Right atrium auricular region (tissue), 2 donors: ENCODE measurements at places on chromosomes 5 and 9. TPM values are rescaled to one million over a fixed set of nuclear protein-coding genes. Genes with fewer than 3 reads are reported as not detected.

NME5 gene
- 3.8 TPM for total RNA-seq

PCA3 gene
- not detected for total RNA-seq

SPAAR gene
- 6.3 TPM for total RNA-seq

DDX4 gene
- total RNA-seq = not detected

SREK1 gene
- 26.3 TPM for total RNA-seq

ECM2 gene
- 7.3 TPM for total RNA-seq

LRRTM2 gene
- total RNA-seq = not detected

GRCh38 chr9:134766587-134766986, 114.0 kb upstream of the FCN2 start:
- no peak for DNase-seq

GRCh38 chr5:171263181-171263580, 45.9 kb upstream of the TLX3 start:
- no peak for DNase-seq

GRCh38 chr9:27712806-27713205, 139.5 kb upstream of the C9orf72 start:
- no peak for DNase-seq

DNA sequence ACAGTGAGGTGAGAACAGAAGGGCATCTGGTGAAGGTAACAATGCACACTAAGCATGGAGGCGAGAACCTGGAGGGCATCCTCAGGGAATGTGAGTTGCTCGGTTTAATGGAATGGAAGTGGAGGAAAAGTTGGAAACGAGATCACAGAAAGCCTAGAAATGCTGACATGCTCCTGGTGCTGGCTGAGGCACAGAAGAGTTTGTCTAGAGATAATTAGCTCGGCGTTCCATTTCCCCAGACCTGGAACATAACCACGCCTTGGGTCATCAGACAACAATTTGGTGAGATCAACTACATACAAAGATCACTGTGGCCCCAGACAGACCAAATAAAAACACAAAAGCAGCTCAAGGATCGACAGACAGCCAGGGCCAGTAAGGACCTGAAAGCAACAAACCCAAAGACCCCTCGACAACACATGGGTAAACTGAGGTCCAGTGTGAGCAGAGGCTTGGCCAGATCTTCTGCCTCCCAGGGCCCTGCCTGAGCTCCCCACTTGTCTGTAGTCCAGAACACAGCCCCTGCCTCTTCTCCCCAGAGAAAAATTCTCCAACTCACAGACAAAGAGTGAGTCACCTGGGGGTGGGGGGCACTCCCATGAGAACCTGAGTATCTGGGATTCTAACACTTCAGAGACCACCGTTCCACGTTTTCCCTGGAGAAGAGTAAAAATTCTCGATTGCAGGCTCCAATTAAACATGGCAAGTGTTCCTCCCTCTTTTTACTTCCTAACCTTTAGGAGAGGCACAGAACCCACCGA, 52.5 kb downstream of the SHB start:
- DNase-seq = no peak

DNA sequence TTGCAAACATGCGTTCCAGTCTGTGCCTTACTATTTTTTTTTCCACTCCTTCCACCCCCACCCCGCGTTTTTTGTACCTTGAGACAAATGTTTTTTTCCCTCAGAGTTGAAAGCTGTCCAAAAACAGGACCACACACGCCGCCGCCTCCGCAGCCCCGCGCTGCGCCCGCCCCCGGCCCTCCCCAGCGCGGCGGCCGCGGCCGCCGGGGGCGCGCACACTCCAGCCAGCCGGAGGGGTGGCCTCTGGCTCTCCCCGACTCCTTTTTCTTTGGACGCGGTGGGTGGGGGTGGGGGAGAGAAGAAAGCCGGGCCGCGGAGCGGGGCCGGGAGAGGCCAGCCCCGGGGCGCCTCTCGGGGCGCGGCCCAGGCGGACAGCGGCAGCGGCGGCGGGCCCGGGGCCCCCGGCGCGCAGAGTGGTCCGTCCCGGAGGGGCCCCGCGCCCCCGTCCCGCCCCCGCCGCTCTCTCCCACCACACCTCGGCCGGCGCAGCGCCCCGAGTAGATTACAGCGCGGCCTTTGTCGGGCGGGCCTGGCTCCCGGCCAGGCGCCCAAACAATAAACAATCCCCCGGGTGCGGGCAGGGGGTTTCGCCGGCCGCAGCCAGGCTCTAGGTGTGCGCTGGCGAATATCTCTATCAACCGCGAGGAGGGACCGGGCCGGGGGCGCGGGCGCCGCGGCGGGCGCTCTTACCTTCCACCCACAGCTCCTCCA, 10.9 kb downstream of the PTCH1 start:
- no peak for DNase-seq

- DNase-seq = no peak
These were observed 348.7 kb downstream of the MAN2A1 start for GRCh38 chr5:110038297-110038997.

DNA sequence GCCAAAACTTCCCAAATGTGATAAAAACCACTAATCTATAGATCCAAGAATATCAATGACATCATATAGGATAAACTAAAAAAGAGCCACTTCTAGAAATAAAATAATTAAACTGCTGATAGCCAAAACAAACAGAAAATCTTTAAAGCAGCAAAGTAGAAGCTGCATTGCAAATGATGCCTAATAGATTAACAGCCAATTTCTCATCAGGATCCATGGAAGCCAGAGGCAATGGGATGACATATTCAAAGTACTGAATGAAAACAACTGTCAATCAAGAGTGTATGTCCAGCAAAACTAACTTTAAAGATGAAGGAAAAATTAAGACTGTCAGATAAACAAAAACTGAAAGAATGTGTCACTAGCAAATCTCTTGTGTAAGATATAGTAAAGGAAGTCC, 224.8 kb downstream of the PSAT1 start:
- no peak for DNase-seq

GRCh38 chr5:26339576-26339975, 698.8 kb downstream of the CDH9 start:
- DNase-seq = no peak

DNA sequence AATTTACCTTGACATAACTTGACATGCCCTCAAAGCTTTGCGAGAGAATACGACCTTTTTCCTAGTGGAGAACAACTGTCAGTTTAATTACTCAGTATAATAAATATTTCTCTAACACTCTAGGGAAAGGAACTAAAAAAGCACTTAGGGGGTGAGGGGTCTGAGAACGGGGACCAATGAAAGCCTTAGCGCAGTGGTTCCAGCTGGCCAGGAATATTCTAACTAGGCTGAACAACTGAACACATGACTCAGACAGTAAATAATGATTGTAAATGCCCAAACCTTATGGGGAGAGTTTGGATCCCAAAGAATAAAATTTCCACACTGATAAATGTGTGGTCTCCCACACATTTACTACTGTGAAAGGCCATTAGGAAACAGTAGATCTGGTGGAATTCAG, 14.9 kb downstream of the MYO10 start:
- no peak for DNase-seq

- no peak for DNase-seq
These were observed 51.7 kb downstream of the MED27 start for GRCh38 chr9:132027752-132028663.

GRCh38 chr9:35556776-35557175, 48.3 kb upstream of the TESK1 start:
- DNase-seq = no peak

- DNase-seq = peak; percentile 55
These were observed 556.0 kb downstream of the BNC2 start for GRCh38 chr9:16314476-16314875.

DNA sequence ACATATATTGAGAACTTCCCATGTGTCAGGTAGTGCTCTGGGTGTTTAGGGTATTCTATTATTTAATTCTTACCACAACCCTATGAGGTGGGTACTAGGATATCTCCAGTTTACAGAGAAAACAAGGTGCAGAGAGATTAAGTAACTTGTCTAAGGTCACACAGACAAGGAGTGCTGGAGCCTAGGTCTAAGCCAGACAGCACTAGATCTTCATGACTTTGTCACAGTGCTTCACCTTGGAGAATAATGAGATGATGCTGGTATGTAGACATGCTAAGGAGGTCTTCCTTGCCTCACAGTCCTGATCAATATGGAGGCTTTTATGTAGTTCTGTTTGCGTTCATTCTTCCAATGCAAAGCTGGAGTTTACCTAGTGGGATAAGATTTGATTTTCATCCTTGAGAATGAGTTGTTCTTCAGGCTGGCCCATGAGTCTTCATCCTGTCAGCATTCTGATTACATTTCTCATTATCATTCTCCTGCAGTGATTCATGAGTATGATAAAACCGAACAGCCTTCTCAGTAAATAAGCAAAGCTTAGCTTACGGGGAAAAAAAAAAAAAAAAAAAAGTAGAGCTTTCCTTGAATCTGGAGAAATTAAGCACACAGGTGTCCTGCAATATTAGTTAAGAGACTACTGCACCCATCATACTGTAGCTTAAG, 176.3 kb downstream of the C9orf152 start:
- DNase-seq = no peak

- DNase-seq = no peak
These were observed 35.9 kb upstream of the PUM3 start for GRCh38 chr9:2879803-2880202.

- DNase-seq = no peak
These were observed 25.2 kb downstream of the SLC25A48 start for GRCh38 chr5:135859641-135860040.

DNA sequence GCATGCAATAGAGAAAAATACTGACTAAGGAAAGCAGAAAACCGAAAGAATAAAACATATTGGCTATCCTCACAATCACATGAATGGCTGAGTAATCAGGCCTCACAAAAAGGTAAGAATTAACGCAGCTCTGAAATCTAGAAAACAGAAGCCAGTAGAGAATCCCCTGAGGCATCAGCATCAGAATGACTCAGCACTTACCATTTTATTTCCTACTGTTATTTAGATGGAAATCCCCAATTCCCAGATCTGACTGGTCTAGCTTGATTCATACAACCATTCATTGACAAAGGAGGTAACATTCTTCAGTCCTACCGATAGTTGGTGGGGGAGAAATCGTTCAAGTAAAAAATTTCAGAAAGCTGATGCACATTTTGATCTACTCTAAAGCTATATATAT, 1408.4 kb upstream of the WWC1 start:
- DNase-seq = no peak

DNA sequence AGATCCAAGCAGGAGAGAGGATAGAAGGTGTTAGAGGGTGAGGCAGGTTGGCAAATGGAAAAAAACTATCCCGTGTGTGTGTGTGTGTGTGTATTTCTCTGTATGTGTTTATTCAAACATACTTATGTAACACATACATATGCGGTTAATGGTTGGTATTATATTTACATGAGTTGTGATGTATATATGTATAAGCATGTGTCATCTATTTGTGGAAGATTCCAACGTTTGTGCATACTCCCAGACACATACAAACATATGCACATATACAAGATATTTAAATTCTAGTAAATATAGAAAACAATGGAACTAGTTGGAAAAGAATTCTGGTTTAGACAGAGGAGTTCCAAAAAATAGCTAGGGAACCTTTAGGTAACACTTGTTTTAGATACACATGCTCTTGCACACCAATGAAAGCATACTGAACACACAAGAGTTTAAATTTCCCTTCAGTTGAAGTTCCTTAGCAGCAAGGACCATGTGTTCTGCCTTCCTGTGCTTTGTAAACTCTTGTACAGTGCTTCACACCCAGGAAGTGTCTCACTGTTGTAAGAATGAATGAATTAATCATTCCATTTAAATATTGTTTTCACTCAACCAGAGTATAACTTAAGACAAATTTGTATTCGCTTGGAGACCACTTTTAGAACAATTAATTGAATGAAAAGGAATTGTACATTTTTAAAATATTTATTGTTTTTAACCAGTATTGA, 257.8 kb downstream of the FER start:
- DNase-seq = no peak

DNA sequence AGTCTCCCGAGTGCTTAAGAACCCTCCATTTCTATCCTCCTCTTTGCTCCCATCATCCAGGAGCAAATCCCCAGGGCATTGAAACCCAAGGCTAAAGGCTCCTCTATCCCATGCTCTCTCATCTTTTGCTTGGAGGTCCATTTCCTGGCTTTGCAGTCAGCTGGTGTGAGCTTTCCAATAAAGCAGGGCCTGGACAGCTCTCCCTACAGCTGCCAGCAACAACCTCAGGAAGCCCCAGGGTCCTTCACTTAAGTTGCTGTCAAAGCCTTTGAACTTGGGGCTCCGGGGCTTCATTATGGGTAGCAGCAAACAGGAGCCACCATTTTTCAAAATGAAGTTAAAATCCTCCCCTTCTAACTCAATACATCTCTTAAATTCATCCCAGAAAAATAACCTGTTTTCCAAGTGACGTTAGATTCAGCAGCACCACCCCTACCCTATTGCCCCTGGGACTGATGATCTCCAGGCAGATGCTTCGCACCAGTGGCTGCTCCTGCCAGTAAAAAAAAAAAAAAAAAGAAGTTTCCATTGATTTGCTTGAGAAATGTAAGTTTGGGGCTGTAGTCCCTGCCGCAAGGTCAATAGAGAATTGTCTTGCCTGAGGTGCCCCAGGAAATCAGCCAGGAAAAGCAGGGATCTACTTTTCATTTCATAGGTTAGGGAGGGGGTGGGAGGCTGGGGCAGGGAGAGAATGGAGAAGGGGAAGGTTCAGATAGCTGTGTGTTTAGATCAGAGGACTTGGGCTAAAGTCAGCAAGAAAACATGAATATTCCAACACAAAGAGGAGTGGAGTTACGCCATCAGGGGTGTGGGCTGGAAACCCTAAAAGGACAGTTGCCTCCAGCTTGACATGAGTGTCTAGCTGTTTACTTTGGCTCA, 83.8 kb upstream of the IL6ST start:
- peak; percentile 79 for DNase-seq

GRCh38 chr9:111953444-111953843, 56.8 kb downstream of the UGCG start:
- DNase-seq = no peak

GRCh38 chr5:74598731-74599130, 41.8 kb downstream of the ENC1 start:
- DNase-seq = no peak

DNA sequence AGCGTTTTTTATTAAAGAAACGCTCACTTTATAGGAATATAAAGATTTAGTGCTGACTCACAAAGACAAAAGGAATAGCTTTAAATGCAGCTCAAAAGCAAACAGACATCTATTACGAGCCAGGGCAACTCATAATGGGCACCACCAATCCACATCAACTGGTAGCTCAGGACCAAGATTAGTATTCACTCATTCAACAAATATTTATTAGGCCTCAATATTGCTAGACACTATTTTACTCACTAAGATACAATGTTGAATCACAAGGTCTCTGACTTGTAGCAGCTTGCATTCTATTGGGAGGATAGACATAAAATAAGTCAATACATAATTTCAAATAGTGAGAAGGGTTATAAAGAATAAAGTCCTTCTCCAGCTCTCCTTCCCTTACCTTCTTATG, 8.0 kb upstream of the MAN2A1 start:
- DNase-seq = no peak
